Glutamatergic neuron (in vitro differentiated cells): ENCODE measurements at places on chromosomes 7 and 10. TPM values are rescaled to one million over a fixed set of nuclear protein-coding genes. Genes with fewer than 3 reads are reported as not detected.

- no peak for DNase-seq
These were observed 18.5 kb downstream of the SRI start for GRCh38 chr7:88201305-88201704.

- DNase-seq = no peak
These were observed 403 bp downstream of the CDK6 start for GRCh38 chr7:92835851-92836488.

- no peak for DNase-seq
These were observed 124.8 kb upstream of the CHST15 start for GRCh38 chr10:124217906-124218804.

GRCh38 chr7:74656441-74656836 lies 1.1 kb upstream of the GTF2I start:
- DNase-seq = peak; percentile 70

DNA sequence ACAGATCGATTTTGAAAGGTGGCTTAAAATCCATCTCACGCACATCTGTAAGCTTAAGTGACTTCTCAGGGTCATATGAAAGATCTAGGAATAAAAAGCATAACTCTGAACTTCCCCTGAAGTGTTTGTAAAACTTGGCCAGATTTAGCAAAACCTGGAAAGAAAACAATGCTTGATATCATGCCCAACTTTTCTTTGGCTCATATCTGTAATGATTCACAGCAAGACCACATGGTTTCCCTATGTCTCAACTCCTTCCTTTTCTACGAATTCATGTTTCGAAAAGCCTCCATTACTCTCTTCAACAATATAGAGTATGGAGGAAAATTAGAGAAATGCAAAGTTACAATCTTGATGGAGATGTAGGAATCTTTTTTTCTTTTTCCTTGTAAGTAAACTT lies 20.1 kb upstream of the CABCOCO1 start:
- no peak for DNase-seq

- DNase-seq = no peak
These were observed 937.1 kb upstream of the C7orf33 start for GRCh38 chr7:147653456-147653855.

The PSTK gene
- total RNA-seq = 3.8 TPM

The FAM13C gene
- total RNA-seq = 17.8 TPM

The ACBD5 gene
- total RNA-seq = 27.0 TPM

The UTF1 gene
- 0.61 TPM for total RNA-seq

The VIPR2 gene
- not detected for total RNA-seq
